Stimulated activated CD4-positive, alpha-beta T cell treated with anti-CD3 and anti-CD28 coated beads, Interleukin-4, amount 100 ng/mL, for 1 hour (primary cell): ENCODE measurements at places on chromosomes 1 and 21.

DNA sequence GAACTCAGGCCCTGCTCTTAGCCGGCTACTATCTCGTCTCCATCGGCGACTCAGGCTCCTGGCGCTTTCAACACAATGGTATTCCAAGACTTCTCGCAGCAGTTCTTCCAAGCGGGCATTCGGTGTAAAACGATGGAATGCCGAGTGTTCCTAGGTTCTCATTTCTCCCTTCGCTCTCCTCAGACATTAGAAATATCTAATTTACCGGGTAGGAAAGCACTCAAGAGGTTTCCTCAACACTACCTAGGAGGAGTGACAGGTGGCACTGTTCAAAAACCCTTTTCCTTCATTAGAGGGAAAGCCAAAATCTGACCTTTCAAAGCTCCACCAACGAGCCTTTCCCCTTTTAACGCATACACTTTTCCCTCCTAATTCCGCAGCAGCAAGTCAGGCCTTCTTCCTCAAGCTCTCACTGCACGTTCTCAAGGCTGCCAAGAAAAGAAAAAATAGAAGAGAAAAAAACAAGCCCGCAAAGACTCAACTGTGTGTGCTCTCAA lies 601 bp downstream of the UBE2G2 start:
- DNase-seq: no peak

DNA sequence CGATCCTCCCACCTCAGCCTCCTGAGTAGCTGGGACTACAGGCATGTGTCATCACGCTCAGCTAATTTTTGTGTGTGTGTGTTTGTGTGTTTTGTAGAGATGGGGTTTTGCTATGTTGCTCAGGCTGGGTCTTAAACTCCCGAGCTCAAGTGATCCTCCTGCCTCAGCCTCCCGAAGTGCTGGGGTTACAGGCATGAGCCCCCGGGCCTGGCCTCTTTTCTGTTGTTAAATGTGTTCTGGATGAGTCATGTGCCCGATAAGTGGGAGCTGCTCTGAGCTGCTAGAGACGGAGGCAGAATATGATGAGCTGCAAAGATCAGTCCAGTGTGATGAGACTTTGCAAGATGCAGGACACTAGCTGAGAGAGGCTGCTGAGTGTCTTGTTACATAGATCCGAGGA lies 75.5 kb downstream of the VPS13D start:
- no peak for DNase-seq

- DNase-seq: peak; percentile 11
Measured at GRCh38 chr1:32470991-32471694, 6.3 kb downstream of the ZBTB8B start.

DNA sequence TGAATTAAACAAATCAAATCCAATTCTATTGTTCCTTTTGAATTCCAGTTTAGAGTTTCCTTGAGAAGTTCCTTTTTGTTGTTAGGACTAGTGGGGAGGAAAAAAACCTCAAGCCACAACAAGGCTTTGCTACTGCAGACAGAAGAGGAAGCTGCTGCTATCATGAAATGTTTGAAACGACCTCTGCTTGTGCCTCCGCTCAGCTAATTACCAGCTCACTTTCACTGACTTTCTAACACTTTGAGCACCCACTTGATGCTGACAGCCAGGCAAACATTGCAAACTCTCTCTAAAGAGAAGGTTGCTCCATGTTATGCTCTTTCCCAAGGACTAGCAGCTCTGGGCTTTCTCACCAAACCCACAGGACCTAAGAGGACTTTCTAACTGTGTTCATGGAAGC lies 203.9 kb upstream of the PROX1 start:
- no peak for DNase-seq

DNA sequence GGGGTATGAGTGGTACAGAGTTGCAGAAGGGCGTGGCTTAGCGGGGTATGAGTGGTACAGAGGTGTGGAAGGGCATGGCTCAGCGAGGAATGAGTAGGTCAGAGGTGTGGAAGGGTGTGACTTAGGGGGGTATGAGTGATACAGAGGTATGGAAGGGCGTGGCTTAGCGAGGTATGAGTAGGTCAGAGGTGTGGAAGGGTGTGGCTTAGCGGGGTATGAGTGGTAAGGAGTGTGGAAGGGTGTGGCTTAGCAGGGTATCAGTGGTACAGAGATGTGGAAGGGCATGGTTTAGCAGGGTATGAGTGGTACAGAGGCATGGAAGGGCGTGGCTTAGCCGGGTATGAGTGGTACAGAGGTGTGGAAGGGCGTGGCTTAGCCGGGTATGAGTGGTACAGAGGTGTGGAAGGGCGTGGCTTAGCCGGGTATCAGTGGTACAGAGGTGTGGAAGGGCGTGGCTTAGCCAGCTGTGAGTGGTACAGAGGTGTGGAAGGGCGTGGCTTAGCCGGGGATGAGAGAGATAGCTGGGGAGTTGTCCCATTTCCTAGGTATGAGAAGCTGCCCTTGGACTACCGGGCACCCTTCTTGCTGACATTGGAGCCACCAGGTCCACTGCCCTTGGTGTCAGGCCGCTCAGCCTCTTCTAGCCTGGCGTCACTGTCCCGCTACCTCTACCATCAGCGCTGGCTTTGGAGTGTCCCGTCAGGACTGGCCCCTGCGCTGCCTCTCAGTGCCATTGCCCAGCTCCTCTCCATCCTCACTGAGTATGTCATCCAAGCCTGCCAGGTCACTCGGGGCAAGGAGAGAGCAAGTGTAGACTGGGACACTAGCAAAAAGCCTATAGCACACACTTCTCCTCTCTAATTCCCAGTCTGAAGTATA lies 29.8 kb downstream of the HYI start:
- DNase-seq: no peak

DNA sequence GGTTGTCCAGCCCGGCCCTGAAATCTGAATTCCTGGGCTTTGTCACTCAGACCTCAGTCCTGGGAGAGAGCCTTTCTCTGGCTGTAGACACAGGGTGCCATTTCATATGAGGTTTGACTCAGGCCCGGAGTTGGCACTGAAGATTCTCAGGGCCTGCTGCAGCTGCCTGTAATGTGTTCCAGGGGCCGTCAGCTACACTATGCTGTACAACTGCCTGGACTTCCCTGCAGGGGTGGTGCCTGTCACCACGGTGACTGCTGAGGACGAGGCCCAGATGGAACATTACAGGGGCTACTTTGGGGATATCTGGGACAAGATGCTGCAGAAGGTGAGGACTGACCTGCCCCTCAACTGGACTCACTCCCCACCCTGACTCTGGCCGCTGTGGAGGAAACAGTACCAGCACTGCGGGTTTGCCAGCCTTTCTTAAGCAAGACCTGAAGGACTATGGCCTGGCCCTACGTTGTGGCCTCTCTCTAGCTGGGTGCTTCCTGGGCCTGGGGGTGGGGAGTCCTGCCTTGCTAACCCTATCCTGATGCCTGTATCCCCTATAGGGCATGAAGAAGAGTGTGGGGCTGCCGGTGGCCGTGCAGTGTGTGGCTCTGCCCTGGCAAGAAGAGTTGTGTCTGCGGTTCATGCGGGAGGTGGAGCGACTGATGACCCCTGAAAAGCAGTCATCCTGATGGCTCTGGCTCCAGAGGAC lies 18.9 kb downstream of the FAAH start:
- no peak for DNase-seq

DNA sequence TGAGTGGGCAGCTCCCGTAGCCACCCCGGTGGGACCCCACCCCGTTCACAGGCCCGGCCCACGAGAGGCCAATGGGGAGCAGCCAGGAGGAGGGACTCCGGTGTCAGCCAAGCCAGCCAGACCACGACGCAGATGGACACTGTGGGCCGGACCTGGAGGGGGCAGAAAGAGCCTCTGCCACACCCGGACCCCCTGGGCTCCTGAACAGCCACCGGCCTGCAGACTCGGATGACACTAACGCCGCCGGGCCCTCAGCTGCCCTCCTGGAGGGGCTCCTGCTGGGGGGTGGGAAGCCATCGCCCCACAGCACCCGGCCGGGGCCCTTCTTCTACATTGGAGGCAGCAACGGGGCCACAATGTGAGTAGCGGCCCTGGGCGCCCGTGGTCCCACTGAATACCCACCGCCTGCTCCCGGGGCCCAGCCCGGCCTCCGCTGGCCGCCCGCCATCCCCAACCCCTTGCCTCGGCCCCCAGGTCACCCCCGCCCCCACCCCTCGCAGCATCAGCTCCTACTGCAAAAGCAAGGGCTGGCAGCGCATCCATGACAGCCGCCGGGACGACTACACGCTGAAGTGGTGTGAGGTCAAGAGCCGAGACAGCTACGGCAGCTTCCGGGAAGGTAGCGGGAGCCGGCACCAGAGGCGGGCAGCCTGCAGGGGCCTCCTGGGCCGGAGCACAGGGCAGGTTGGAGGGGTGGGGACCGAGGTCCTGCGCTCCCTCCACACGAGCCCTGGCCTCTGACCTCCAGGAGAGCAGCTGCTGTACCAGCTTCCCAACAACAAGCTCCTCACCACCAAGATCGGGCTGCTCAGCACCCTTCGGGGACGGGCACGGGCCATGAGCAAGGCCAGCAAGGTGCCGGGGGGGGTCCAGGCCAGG lies 6.5 kb downstream of the TTLL10 start:
- no peak for DNase-seq

DNA sequence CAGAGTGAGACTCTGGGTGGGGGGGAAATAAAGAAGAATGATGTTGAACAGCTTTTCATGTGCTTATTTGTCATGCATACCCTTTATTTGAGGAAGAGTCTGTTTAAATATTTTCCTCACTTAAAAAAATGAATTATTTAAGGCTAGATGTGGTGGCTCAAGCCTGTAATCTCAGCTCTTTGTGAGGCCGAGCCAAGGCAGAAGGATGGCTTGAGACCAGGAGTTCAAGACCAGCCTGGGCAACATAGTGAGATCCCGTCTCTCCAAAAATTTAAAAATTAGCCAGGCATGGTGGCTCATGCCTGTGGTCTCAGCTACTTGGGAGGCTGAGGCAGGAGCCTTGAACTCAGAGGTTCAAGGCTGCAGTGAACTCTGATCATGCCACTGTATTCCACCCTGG lies 25.4 kb downstream of the SLC30A1 start:
- DNase-seq: no peak
